Heart left ventricle (tissue), 16 donors: ENCODE measurements at places on chromosomes 6 and 20. TPM values are rescaled to one million over a fixed set of nuclear protein-coding genes. Genes with fewer than 3 reads are reported as not detected.

KCNQ5 gene
- not detected for total RNA-seq

GRCh38 chr20:43662943-43663655, 3.8 kb upstream of the MYBL2 start:
- no peak for DNase-seq

GRCh38 chr20:20010639-20011500, 6.3 kb upstream of the NAA20 start:
- no peak for DNase-seq

DNA sequence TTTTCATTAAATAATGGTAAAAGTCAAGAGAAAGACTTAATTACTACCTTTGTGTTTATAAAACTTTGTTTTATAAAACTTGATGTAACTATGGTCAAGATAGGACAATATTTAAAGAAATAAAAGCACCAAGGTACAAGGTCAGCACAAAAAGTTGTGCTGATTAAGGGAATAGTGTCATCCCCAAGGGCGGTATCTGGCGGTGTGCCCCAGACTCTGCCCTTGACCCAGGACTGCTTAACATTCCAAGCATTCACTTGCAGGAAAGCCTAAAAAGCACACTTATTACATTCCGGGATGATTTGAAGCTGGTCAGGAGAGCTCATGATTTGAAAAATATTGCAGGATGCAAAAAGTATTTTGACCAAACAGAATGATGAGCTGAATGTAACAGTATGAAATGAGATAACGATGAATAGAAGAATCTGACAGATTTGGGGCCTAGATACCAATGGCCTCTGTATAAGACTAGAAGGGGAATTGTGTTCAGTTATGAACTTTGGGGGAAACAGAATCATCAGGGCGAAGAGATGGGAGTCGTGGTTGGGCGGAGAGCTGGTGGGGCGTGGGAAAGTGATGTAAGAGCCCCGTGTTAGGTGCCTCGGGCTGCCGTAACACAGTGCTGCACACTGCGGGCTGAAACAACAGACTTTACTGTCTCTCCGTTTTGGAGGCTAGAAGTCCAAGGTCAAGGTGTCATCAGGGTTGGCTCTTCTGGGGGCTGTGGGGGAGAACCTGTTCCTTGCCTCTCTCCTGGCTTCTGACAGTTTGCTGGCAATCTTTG, 77.2 kb downstream of the CDC5L start:
- no peak for DNase-seq

KIFC1 gene
- total RNA-seq: 0.40 TPM

DNA sequence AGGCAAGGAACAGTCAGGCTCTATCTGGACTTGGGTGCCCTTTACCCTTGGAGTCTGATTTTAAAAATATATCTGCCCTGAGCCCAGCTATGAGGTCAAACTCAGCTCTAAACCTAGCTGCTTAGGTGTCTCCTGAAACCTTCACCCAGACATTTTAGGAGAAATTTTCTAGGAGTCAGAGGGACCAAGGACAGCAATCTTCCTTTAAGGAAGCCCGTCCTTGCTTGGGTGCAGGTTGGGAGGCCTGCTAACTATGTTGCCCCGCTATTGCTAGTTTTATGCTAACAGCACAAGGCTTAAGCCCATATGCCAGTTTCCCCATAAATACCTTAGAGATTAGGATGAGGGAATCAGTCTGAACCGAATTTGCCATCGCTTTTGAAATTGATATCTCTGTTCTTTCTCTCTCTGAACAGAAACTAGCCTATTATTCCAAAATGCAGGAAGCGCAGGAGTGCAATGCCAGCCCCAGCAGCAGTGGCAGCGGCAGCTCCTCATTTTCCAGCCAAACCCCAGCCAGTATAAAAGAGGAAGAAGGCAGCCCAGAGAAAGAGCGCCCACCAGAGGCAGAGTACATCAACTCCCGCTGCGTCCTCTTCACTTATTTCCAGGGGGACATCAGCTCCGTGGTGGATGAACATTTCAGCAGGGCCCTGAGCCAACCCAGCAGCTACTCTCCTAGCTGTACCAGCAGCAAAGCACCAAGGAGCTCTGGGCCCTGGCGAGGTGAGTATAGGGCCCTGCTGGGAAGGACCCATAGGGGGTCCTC, 2.6 kb downstream of the VGLL2 start:
- DNase-seq: no peak

DEFB113 gene
- not detected for total RNA-seq

CCN2 gene
- total RNA-seq: 87.6 TPM

DNA sequence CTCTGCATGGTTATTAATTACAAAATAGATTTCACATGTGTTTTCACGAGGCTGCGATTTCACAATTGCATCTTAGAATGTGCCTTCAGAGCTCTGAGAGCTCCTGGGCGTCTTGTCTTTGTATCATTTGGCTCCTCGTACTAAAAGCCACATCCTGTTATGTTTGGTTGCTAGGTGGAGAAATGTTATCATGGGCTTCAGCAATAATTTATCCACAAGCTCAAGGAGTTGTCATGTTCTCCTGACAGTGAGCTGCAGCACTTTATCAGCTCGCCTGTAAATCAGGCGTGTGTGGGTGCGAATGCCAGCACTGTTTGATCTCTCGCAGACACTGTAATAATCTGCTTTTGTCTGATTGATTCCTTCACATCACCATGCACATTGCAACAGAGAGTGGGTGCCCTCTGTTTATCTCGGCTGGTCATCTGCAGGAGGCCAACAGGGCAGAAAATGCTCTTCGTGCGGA, 218.6 kb upstream of the ZFP64 start:
- DNase-seq: no peak

DNA sequence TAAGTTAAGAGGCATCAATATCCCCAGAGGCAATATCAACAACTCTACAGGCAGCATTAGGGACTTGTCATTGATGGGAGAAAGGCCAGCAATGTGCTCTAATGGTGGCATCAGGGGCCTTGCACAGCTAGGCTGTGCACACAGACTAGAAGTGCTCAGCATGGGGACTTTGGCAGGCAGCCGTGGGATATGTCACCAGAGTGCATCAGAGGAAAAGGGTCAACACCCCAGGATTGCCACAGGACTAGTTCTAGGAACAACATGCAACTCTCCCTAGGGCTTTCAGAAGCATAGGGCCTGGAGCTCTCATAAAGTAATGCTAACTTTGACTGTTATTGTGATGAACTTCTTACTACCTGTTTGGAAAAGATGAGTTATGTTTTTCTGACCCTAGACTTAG, 32.2 kb upstream of the OSTM1 start:
- no peak for DNase-seq

DNA sequence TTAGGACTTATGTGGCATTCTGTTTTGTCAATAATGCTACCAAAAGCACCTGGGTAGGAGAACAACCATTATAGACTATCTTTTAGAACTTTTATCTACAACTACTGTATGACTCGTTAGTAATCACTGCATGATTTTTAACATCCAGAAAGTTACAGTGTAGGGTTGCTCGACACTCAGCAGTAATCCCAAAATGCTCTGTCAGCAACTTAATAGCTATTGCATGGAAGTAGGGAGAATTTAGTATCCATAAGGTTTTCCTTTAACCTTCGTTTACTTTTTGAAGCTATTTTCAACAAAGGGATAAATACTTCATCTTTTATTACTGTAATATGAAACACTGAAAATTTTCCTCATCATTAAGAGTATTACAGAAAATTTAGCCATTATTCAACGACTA, 309.5 kb downstream of the RNGTT start:
- no peak for DNase-seq

DNA sequence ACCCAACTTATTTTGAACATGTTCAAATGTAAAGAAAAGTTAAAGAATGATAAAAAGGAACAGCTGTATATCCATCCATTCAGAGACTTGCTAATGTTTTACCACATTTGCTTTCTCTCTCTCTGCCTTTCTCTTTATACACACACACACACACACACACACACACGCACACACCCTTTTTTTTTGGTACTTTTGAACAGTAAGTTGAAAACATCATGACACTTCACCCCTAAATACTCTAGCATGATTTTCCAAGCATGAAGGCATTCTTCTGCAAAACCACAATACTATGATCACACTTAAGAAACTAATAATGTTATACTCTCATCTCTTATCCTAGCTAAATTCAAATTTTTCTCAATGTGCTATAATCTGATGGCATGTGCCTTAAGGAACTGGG, 192.3 kb downstream of the UTRN start:
- DNase-seq: no peak

- no peak for DNase-seq
These were observed 163.6 kb downstream of the SYNDIG1 start for GRCh38 chr20:24633026-24633425.

DNA sequence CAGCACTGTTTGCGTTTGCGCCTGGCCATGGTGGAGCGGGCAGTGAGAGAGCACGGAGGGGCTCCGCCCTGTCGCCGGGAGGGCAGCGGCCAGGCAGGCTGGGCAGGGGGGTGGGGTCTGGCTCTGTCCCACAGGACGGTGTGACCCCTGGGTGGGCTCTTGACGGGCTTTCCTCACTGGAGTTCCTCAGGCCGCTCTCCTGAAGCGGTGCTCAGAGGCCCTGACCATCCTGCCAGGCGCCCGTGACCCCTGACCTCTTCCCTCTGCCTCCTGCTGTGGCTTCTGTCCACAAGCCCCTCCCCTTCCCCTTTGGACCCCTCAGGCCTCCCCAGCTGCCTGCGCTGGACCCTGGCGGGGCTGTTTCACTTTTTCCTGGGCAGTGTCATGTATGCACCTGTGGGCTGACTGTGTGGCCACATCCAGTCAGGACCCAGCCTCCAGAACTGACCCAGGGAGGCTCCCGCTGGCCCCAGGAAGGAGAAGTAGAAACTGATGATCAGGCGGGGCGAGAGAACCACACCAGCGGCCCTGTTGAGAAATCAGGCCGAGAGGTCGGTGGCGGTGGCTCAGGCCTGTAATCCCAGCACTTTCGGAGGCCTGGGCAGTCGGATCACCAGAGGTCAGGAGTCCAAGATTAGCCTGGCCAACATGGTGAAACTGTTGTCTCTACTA, 1.2 kb downstream of the OGFR start:
- peak; percentile 57 for DNase-seq
